ENCODE measurements at places on chromosomes 2 and 18. TPM values are rescaled to one million over a fixed set of nuclear protein-coding genes. Genes with fewer than 3 reads are reported as not detected.

DNA sequence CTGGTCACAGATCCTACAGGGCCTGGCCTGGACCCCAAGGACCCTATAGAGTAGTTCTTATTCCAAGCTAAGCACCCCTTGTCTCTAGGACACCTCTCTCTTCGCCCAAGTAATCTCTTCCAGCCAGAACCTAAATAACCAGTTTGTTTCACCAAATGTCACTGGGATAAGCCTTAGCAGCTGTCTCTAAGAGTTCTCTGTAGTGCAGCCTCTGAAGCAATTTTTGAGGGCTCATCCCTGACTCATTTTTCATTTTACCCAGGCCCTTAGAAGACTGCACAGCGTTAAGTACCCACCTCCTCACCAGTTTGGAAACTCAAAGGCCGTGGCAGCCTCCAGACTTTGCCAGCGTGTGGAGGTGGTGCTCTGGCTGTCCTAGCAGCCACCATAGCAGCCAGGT, 290.1 kb upstream of the SIX2 start:
- no peak overlapping the region for H3K27ac ChIP-seq
- H3K27me3 ChIP-seq, result no peaks in the 10 kb centered on the region
- no peaks in the 10 kb centered on the region for H3K36me3 ChIP-seq
- DNase-seq, result no peak

Gene ANKRD62
- not detected for total RNA-seq

Gene CDH19
- total RNA-seq, result not detected

DNA sequence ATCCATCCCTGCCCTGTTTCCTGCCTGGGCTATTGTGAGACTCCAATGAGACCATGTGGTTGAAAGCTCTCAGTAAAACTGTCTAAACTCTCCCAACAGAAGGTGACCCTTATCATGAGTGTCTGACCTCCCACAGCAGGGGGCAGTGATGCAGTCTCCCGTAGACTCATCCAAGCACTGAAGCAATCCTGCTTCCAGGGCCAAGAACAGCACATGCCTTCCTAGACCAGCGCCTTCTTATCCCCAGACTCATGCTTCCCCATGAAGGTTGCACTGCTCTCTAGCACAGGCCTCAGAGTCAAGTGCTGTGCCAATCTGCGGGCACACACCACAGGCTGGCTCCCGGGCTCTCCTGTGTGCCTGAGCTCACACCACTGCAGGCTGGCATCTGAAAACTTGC, 112.3 kb downstream of the TNS1 start:
- H3K27ac ChIP-seq, result no peak overlapping the region
- H3K4me1 ChIP-seq, result no peaks in the 10 kb centered on the region
- DNase-seq, result no peak
- no peaks in the 10 kb centered on the region for H3K36me3 ChIP-seq

DNA sequence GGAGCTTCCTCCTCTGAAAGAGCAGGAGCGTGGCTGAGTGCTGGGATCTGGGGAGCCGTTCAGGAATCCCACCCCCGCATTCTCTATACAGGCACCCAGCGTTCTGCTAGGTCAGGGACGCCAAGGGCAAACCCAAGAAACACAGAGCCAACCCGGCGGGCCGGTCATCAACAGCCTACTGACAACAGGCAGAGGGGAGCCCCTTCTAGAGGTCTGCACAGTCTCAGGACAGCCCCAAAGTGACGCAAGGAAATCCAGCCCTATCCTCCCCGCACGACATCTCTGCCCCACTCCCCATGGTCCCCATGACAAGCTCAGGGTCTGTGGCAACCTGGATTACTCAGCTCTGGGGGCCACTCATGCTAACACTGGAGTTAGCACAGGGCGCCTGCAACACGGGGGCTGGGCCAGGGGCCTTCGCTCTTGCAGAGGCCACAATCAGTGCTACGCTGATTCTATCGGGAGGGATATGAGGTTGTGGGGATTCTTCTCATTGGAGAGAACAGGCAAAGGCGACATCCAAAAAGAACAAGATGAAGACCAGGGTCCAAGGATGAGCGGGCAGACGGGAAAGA, 81.6 kb downstream of the PXDN start:
- DNase-seq, result no peak
- 0 out of 2 replicates have a peak overlapping the region, but pooled peaks have one; percentile 19 for H3K27ac ChIP-seq
- no peak overlapping the region for H3K4me3 ChIP-seq
- peaks cover 39% of the 10 kb centered on the region for H3K36me3 ChIP-seq
- no peaks in the 10 kb centered on the region for H3K4me1 ChIP-seq

Gene IL36A
- not detected for total RNA-seq

DNA sequence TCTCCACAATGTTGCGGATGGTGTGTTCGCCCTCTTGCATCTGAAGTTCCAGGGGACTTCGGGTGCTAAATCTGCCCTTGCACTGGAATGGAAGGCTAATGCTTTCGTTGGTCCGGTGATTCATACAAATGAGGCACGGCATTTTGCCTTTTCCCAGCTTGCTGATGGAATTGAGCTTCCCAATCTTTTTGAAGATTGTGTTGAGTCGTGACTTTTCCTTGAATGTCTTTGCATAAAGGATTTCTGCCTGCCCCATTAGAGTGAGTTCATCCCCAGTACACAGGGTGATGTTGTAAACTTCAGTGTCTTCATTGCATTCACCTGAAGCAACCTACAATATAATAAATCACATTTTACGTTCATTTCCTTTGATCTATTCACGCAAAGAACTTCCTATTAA, 98.0 kb downstream of the MEP1B start:
- DNase-seq, result no peak
- H3K4me3 ChIP-seq, result no peak overlapping the region
- no peak overlapping the region for H3K27ac ChIP-seq
- H3K27me3 ChIP-seq, result no peaks in the 10 kb centered on the region
- no peaks in the 10 kb centered on the region for H3K36me3 ChIP-seq

Gene SFTPB
- not detected for total RNA-seq

Measured in GM23338 (cell line).